ENCODE measurements at places on chromosomes 3 and 15. TPM values are rescaled to one million over a fixed set of nuclear protein-coding genes. Genes with fewer than 3 reads are reported as not detected.

DOCK3 gene
- 0.20 TPM for total RNA-seq

AP3B2 gene
- total RNA-seq = under 0.01 TPM

C3orf85 gene
- total RNA-seq = not detected

USP50 gene
- total RNA-seq = 0.39 TPM

VGLL3 gene
- 52.6 TPM for total RNA-seq

STRIT1 gene
- total RNA-seq = not detected

CYP1A2 gene
- not detected for total RNA-seq

DZIP1L gene
- total RNA-seq = 27.2 TPM

DYNC1LI1 gene
- 28.7 TPM for total RNA-seq

GJD2 gene
- total RNA-seq = not detected

CISH gene
- 1.1 TPM for total RNA-seq

DZIP3 gene
- 10.2 TPM for total RNA-seq

FAM107A gene
- total RNA-seq = not detected

LINS1 gene
- 14.3 TPM for total RNA-seq

SLC6A1 gene
- total RNA-seq = not detected

ANKRD63 gene
- not detected for total RNA-seq

GNAT1 gene
- not detected for total RNA-seq

GOLGA8O gene
- total RNA-seq = 0.20 TPM

RAB6B gene
- total RNA-seq = 0.37 TPM

BFSP2 gene
- not detected for total RNA-seq

ALDH1A3 gene
- 118 TPM for total RNA-seq

NEK11 gene
- total RNA-seq = 3.5 TPM

UPK1B gene
- not detected for total RNA-seq

FOXB1 gene
- total RNA-seq = not detected

FMN1 gene
- total RNA-seq = 0.59 TPM

KBTBD13 gene
- not detected for total RNA-seq

SLC41A3 gene
- total RNA-seq = 36.2 TPM

IL17RD gene
- total RNA-seq = 3.7 TPM

KLHDC8B gene
- total RNA-seq = 7.6 TPM

LEKR1 gene
- 2.2 TPM for total RNA-seq

ROBO2 gene
- under 0.01 TPM for total RNA-seq

PLA1A gene
- not detected for total RNA-seq

CP gene
- total RNA-seq = 0.73 TPM

CRABP1 gene
- total RNA-seq = not detected

UBA7 gene
- total RNA-seq = 26.6 TPM

REC114 gene
- not detected for total RNA-seq

SAMD7 gene
- not detected for total RNA-seq

C3orf20 gene
- total RNA-seq = not detected

HYAL1 gene
- 3.7 TPM for total RNA-seq

DUOXA1 gene
- total RNA-seq = not detected

SLC27A2 gene
- under 0.01 TPM for total RNA-seq

ZFYVE19 gene
- total RNA-seq = 16.9 TPM

MYH15 gene
- 0.78 TPM for total RNA-seq

ANKUB1 gene
- total RNA-seq = not detected

EOMES gene
- total RNA-seq = under 0.01 TPM

PLXNB1 gene
- total RNA-seq = 21.3 TPM

PLCH1 gene
- under 0.01 TPM for total RNA-seq

CAMK1 gene
- total RNA-seq = 28.0 TPM

BDH1 gene
- total RNA-seq = 9.8 TPM

SMCO1 gene
- under 0.01 TPM for total RNA-seq

GLDN gene
- total RNA-seq = 0.37 TPM

IVD gene
- 38.9 TPM for total RNA-seq

NECTIN3 gene
- total RNA-seq = 50.0 TPM

CYP8B1 gene
- total RNA-seq = not detected
